Caudate nucleus (tissue), 63 donors: ENCODE measurements at places on chromosomes 1 and 21.

GRCh38 chr1:39943471-39944290 lies 11.3 kb upstream of the MFSD2A start:
- DNase-seq: no peak

DNA sequence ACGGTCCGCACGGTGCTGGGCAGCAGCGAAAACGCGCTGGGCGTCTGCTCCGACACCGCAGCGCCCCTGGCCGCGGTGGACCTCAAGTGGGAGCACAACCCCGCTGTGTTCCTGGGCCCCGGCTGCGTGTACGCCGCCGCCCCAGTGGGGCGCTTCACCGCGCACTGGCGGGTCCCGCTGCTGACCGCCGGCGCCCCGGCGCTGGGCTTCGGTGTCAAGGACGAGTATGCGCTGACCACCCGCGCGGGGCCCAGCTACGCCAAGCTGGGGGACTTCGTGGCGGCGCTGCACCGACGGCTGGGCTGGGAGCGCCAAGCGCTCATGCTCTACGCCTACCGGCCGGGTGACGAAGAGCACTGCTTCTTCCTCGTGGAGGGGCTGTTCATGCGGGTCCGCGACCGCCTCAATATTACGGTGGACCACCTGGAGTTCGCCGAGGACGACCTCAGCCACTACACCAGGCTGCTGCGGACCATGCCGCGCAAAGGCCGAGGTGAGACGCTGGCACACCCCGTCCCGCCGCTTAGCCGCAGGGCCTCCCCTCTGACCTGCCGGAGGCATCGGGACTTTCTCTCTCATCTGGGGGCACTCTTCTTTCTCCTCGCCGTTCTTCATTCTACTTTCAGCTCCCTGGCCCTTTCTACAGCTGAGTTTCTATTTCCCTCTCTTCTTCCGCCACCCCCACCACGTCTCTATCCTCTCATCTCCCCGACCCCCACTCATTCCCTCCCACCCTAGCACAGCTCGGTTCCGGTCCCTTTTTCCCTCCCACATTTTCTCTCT lies 1.0 kb downstream of the NPR1 start:
- DNase-seq: no peak

DNA sequence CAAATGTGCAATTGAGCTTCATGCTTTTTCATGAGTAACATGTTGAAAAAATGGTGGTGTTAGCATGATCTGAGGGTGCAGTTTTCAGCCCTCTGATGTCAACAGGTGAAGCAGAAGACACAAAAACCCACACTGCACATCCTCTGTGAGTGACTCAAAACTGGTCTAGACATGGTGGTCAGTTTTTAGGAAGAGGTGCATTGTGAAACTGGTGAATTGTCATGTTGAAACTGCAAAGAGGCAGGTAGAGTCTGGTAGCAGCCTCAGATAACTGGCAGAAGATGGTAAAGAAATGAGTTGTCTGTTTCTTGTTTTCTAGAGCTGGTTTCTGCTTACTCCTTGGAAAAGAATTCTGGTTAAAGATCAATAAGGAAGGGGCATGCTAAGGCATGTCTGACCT lies 97.3 kb upstream of the HMCN1 start:
- no peak for DNase-seq

GRCh38 chr1:82015444-82015843 lies 214.7 kb downstream of the ADGRL2 start:
- no peak for DNase-seq

- DNase-seq: peak; percentile 12
Measured at GRCh38 chr1:15765495-15766194, 7.0 kb downstream of the FBLIM1 start.

DNA sequence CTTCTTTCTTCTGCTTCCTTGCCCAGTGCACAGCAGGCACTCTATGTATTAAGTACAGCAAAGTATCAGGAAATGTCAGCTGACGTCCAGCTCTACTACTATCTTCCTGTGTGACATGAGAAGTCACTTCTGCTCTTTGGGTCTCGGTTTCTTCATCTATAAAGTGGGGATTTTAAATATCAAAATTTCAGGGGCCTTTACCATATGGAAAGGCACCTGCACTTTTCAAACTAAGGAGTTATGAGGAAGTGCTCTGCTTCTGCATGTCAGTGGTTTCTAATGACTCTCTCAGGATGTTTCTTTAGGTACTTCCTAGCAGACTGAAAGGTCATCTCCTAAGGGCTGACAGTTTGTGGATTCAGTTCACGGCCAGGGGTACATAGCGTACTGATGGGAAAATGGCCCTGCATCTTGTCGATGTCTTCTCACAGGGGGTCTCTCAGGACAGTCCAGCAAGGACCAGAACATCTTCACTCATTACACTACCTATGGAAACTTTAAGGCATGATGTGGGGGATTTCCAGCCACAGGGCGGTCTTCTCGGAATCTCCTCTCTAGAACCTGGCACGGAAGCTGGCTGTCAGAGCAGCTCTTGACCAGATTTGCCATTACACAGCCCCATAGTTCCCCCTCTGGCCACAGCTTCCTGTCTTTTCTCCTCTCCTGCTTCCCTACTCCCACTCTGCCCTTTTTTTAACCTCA lies 42.0 kb upstream of the MTF1 start:
- DNase-seq: no peak

- no peak for DNase-seq
Measured at GRCh38 chr1:14516974-14517840, 81.3 kb upstream of the KAZN start.

DNA sequence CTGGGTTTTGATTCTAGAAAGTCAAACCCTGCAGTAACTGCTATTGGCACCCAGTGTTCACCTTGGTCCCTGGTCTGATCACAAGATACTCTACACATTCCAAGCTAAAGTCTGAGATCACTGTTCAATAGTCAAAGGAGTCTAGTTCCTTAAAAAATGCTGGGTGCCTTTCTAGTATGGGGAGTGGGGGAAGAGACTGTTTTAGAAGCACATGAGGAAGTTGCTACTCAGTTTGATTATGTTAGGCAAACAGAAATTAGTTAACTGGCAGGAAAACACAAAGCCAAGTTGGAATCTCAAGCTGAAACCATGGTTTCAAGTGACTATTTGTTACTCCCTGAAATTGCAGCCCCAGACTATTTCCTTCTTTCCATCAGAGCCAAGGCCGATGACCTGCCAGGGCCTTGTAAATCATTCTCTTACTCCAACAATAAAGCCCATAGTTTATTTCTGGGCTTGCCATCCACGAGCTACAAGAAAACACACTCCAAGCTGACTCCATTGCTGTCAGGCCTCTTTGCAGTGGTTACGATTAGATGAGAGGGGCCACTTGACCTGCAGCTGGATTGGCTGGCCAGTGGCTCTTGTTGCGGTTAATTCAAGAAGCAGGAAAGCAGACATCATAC lies 21.1 kb upstream of the VTCN1 start:
- DNase-seq: no peak

GRCh38 chr1:6795661-6796060 lies 10.4 kb downstream of the CAMTA1 start:
- DNase-seq: no peak

DNA sequence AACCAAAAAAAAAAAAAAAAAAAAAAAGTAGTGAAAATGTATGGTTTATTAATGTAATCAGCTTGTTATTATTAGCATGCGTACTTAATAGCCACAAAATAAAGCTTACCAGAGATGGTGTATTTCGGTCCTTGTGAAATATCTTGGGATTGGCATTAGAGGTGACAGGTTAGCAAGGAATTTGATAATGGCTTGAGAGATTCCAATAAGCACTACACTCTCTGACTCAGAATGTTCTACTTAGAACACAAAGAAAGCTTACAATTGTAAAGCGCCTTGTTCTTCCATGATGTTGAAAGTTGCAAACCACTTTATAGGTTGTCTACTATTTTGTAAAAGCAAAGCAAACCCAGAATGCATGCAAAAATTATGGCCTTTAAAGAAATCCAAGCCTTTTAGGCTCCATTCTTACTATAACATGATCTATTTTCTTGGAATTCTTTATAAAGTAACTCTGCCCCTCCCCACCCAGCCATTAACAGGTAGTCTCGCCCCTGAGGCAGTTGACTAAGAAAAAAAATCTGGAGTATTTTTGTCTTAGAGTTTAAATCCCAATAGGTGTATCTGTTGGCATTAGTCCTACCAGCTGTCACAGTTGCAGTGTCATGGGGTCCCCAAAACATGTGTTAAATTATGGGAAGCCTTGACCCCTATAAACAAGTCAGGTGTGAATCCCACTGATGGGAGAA lies 129.2 kb downstream of the DHRS3 start:
- DNase-seq: no peak

- no peak for DNase-seq
Measured at GRCh38 chr1:197736685-197737084, 38.6 kb downstream of the DENND1B start.

- no peak for DNase-seq
Measured at GRCh38 chr1:67721112-67721511, 36.1 kb downstream of the GADD45A start.

DNA sequence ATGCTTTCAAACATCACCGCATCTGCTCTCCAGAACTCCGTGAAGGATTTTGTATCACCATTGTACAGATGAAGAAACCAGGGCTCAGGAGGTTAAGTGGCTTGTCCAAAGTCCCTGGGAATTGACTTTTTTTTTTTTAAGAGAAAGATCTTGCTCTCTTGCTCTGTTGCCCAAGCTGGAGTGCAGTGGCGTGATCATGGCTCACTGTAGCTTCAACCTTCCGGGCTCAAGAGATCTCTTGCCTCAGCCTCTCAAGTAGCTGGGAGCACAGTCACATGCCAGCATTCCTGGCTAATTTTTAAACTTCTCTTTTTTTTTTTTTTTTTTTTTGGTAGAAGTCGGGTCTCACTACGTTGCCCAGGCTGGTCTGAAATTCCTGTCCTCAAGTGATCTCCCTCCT lies 6.9 kb upstream of the TAS1R2 start:
- DNase-seq: no peak

GRCh38 chr1:221693087-221693486 lies 48.8 kb downstream of the DUSP10 start:
- DNase-seq: no peak

GRCh38 chr1:238710697-238711096 lies 675.7 kb upstream of the CHRM3 start:
- no peak for DNase-seq

GRCh38 chr1:49297783-49298182 lies 521.1 kb upstream of the BEND5 start:
- DNase-seq: no peak

DNA sequence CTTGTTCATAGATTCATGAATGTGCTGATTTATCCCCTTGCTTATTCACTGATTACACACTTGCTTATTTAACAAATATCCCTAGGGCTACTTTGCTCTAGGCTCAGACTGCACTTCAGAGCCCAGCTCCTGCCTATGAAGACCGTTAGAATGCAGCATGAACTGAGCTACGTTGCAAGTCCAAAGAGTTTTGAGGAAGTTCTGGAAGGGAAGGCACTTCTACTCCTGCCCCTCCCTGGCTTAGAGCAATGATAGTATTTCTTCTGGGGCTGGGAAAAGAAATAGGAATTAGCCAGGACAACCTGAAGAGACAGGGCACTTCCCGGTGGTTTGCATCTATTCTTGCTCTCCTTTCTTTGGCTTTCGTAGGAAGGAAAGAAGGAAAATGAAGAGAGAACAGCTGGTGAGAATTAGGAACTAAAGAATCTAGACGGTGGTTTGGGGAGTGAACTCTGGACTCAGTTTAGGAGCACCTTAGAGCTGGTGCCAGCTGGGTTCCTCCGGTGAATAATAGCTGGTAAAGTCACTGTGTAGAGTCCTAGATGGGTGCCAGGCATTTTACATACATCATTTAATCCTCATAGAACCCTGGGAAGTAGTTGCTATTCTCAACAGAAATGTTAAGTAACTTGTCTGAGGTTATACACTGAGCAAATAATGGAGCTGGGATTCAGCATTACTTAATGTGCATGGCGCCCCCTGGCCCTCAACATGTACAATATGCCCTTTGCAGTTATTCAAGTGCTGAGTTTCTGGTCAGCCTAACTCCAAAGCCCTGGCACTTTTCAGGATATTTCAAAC lies 65.9 kb downstream of the NDUFS5 start:
- DNase-seq: no peak

DNA sequence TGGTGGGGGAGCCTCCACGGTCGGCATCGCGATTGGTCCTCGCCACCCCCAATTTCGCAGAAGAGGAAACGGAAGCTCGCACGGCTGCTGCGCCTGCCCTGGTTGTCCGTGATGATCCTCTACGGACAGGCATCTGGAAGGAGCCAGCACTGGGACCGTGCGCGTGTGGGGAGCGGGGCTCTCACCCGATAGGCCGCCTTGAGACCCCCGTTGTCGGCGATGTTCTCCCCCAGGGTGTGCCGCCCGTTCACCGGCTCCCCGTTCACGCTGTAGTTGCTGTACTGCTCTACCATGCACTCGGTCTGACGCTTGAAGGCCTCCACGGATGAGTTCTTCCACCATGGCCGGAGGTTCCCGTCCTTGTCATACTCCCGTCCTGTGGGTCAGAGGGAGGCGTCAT lies 48.4 kb upstream of the EIF4G3 start:
- DNase-seq: no peak

GRCh38 chr1:170133766-170134495 lies 11.8 kb upstream of the NTMT2 start:
- DNase-seq: no peak

- no peak for DNase-seq
Measured at GRCh38 chr1:212498283-212499040, 65.7 kb downstream of the NENF start.

GRCh38 chr1:184633785-184634184 lies 120.9 kb downstream of the EDEM3 start:
- no peak for DNase-seq

- no peak for DNase-seq
Measured at GRCh38 chr1:46367072-46367471, 26.5 kb downstream of the NSUN4 start.

GRCh38 chr1:21267191-21268077 lies 22.8 kb downstream of the ECE1 start:
- no peak for DNase-seq

GRCh38 chr1:176444286-176444685 lies 18.7 kb upstream of the PAPPA2 start:
- no peak for DNase-seq

DNA sequence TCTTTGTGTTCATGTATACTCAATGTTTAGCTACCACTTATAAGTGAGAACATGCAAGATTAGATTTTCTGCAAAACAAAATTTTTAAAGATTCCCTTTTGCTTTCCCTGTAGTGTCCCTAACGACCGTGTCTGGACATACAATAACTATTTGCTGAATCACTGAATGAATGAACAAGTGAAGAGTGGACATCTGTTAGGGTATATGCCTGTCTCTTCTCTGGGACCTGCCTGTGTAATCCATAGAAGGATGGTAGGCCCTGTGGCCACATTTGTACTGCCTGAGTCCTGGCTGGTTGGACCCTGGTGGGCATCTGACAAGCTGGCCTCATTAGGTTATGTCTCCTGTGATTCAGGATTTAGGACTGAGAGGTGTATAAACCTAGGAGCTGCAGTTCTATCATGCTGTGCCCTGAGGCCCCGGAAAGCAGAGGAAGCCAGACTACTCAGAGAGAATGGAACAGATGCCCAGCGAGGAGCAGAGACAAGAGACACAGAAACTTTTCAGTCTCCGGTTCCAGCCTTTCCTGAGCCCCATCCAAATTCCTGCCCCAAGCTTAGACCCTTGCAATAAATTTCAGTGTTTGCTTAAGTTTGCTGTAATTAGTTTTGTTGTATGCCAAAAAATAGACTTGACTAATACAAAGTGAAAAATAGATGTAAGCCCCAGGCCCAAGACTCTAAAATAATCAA lies 7.5 kb upstream of the NCF2 start:
- DNase-seq: no peak

DNA sequence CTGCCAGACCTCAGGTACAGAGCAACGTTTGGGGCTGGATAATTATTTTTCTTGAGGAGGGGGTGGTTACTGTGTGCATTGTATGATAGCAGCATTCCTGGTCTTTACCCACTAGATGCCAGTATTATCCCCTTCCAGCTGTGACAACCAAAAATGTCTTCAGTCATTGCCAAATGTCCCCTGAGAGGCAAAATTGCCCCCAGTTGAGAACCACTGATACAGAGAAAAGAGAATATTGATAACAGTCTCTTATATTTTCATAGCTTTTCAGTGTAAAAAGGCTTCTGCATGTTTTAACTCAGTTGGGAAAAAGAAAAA lies 51.8 kb upstream of the SYT14 start:
- no peak for DNase-seq
